ENCODE measurements at places on chromosomes 7 and 10.

GRCh38 chr7:98360221-98361130, 40.4 kb downstream of the BAIAP2L1 start:
- no peak for DNase-seq

DNA sequence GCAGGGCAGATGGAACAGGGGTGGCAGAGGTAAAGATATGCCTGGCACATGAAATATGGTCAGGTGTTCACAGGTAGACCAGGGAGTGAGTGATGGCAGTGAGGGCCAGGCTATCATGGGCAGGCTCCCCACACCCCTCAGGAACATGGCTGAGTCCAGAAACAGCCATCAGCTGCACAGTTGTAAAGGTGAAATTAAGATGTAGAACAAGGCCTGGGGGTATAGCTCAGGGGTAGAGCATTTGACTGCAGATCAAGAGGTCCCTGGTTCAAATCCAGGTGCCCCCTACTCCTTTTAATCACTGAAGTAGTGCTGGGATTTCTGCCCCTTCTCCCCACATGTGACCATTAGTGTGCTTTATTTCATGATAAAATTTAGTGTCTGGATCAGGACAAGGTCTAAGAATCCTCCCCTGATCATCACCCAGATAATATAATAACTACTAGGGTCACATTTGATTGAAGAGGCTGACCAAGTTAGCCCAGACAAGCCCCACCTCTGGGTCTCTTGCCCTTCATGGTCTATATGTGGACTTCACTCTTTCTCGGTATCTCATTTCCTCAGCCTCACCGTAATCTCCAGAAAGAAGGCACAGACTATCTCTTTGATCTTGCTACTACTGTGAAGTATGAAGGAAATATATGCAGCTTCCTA, 69.0 kb downstream of the ZNF783 start:
- DNase-seq: no peak

- DNase-seq: peak; percentile 44
These were observed 17.4 kb upstream of the BAIAP2L1 start for GRCh38 chr7:98418271-98418635.

DNA sequence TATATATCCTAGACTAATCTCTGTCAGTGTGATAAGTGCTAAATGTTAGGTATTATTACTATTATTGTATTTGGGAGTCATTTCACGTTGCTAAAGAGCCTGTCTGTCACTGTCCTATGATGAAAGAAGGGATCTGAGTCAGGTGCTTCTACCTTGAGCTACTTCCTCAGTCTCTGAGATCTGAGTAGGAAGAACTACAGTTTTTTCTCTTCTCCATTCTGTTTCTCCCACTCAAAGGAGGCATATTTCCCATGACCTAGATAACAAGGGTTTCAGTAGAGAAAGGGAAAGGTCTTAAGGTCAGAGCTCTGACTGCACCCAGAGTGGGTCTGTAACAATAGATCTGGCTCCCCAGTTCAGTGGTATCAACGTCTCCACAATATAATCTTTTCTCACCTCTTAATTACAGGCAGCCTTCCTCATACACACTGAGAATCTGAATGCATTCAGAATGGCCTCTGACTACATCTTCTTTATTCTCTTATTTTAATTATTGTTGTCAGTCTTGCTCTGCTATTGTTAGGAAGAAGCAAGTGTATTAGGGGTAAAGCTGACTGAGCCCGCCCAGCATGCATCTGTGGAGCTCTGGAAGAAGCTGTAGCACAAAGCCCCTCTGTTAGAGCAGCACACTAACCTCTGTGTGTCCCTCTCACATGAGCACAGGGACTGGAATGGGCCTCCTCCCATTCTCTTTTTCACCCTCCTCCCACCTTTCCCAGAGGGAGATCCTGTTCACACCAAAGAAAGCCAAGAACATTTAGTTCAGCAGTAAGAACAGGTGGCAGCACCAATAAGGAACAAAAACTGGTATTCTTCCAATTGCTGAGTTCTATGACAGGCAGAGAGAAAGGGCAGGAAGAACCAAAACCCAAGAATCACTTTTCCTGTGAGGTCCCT, 38.1 kb downstream of the USP54 start:
- no peak for DNase-seq

GRCh38 chr10:31507427-31507826, 188.4 kb downstream of the ZEB1 start:
- no peak for DNase-seq

DNA sequence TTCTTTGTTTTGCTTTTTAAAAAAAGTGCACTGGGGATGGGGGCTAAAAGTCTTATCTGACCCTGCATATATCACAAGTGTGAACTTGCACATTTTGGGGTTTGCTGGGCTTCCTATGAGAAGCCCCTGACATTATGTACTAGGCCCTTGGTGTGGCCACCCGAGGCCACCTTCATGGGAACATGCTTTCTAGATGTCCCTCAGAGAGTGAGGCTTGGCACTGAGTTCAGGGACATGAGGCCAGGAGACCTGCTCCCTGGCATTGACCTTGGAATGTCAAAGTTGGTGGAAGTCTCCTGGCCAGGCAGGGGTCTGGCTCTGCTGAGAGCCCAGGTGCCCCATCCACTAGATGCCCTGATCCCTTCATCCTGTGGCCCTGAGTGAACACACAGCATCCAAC, 536.2 kb downstream of the TCERG1L start:
- no peak for DNase-seq

GRCh38 chr7:48088559-48089045, 463 bp upstream of the UPP1 start:
- peak; percentile 97 for DNase-seq

DNA sequence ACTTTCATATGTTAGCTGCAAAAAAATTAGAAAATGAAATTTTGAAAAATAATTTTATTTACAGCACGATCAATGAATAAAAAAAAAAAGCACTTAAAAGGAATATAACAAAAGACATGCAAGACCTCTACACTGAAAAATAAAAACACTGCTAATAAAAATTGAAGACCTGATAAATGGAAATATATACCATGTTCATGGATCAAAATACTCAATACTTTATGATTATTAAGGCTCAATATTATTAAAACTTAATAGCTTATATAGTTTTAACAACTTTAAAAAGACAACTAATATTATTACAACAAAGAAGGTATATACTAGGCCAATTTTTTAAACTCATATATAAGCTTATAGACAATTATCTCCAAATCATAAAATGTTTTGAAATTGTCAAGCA, 143.0 kb downstream of the GFRA1 start:
- DNase-seq: no peak

GRCh38 chr10:52951824-52952223, 179.2 kb upstream of the MBL2 start:
- peak; percentile 33 for DNase-seq

DNA sequence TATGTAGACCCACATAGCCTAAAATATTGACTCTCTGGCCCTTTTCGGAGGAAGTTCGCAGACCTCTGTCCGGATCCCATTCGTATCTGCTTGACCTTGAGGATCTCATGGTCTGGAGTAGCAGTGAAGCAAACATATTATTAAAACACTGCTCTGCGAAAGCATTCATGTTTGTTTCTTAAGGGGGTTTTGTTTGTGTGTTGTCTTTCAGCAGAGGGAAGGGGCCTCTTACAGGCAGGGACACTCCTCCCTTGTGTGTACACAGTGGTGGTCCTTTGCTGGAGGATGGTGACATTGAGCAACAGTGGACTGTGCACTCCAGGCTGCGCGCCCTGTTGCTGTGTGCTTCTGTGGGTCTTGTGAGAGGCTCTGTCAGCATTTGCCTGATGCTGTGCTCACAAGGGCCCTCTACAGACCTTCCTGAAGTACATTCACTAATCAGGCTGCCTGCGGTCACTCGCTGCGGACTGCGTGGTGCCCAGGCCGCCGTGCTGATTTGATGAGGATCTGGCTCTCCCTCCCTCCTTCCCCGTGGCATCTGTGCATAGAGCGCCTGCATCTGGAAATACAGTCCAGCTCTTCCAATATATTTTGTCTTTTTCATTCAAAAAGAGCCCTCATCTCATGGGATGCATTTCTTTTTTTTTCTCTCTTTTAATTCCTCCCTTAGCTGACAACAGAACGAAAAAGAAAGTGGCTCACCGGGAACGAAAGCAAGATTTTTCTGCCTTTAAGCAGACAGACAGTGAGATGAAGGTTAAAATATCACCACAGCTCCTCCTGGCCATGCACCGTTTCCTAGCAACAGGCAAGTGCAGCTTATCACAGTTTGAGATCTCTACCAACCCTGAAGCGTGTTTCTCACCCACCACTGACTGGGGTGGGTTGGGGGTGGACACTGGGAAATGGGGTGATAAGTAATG, 135.8 kb downstream of the CNNM2 start:
- peak; percentile 68 for DNase-seq

GRCh38 chr7:99876491-99876890, 342 bp downstream of the OR2AE1 start:
- DNase-seq: no peak

- DNase-seq: no peak
These were observed 201.8 kb downstream of the TCERG1L start for GRCh38 chr10:131109726-131110125.

- no peak for DNase-seq
These were observed 557.2 kb downstream of the INHBA start for GRCh38 chr7:41145656-41146055.

GRCh38 chr10:71358277-71358676, 38.4 kb upstream of the CDH23 start:
- no peak for DNase-seq

All from fibroblast of upper back skin (primary cell).